ENCODE measurements at places on chromosomes 12 and 14.

- DNase-seq = no peak
Measured at GRCh38 chr12:121873216-121873569, 14.5 kb upstream of the HPD start.

- DNase-seq = no peak
Measured at GRCh38 chr12:64452559-64453329, 824 bp downstream of the TBK1 start.

GRCh38 chr12:98437806-98438595, 77.4 kb upstream of the TMPO start:
- DNase-seq = peak; percentile 29

DNA sequence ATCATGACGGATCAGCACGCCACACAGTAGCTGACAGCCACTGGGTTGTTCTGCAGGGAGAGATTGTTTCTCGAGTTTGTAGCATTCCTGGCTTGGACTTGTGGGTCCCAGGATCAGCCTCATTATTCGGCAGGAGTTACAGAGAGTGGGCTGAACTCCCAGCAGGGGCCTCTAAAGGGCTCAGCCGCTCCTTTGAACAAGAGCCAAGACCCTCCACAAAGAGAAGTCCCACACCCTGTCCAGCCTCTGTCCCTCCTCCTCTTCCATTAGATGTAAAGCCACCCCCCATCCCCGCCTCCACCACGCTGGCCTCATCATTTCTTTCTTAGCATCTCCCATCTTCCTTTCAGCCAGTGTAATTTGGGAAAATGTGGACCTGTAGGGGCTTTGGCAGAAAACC, 96.7 kb upstream of the HSPB8 start:
- no peak for DNase-seq

DNA sequence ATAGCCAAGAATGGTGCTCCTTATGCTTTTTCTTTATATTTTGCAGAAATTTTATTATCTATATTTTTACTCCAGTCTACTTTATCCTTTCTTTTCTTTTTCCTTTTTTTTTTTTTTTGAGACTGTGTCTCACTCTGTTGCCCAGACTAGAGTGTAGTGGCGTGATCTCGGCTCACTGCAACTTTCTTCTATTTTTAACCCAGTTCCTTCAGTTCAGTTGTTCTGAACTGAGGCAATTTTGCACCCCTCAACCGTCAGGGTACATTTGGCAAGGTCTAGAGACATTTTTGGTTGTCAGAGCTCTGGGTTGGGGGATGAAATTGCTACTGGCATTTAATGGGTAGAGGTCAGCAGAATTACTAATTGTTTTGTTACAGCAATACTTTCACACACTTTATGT, 75.7 kb downstream of the DIP2B start:
- no peak for DNase-seq

GRCh38 chr12:31589598-31589903, 1.4 kb downstream of the DENND5B start:
- DNase-seq = no peak

DNA sequence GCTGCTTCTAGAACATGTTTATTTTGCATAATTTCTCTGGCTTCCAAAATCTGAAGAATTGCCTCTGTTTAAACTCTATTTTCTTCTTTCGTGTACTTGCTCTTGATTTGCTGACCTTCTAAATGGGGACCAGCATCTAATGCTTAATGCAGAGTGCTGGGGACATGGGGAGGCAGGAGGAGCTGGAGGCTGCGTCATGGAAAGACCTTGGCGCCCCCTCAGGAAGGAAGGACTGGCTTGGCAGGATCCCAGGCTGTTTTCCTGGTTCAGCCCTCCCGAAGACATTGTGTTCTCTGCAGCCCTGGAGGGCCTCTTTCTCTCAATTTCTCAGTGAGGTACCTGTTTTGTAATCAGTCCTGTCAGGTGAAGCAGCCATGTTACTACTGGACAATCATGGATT, 5.5 kb downstream of the PRKCH start:
- no peak for DNase-seq

GRCh38 chr12:7434670-7435069, 9.3 kb downstream of the CD163L1 start:
- no peak for DNase-seq

DNA sequence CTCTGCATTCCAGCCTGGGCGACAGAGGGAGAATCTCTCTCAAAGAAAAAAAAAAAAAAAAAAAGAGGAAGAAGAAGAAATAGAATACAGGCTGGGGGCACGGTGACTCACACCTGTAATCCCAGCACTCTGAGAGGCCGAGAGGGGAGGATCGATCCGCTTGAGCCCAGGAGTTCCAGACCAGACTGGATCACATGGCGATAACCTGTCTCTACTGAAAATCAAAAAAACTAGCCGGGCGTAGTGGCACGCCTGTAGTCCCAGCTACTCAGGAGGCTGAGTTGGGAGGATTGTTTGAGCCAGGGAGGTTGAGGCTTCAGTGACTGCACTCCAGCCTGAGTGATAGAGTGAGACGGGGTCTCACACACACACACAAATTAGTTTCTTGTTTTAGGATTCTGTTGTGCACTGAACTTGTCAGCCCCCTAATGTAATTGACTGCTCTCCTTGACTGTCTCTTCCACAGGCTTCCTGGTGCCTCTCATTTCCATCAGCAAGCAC, 963 bp upstream of the TINF2 start:
- DNase-seq = no peak

DNA sequence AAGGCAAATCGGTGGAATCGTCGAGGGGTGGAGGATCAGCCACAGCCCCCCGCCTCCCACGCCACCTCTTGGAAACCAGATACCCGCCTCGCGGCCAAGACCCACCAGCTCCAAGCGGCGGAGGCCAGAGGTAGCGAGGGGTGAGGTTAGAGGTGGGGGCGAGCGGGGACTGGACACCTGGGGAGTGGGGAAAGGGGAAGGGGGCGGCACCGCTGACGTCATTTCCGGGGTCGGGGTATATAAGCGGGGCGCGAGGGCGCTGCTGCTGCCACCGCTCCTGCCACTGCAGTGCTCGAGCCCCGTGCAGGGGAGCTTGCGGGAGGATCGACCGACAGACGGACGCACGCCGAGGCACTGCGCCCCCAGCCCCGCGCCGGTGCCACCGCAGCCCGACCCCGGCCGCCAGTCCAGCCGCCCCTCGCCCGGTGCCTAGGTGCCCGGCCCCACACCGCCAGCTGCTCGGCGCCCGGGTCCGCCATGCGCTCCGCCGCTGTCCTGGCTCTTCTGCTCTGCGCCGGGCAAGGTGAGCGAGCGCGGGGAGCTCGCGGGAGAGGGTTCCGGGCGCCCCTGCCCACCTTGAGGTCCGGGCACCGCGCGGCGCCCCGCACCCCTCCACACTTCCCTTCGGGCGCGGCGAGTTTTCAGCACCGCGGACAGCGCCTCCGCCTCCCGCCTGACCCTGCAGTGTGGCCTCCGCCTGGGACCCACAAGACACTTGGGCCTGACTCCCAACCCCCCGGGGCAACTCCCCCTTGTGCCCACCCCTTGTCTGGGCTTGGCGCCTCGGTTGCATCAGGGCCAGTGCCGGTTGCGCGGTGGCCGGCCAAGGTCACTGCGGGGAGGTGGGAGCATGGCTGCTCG, at the start of gene CHGA:
Gene CHGA, plus strand, starts transcription at position 268 of the 861 bp plus-strand sequence. Its CDS starts 210 bp downstream, at position 478.
- no peak for DNase-seq

DNA sequence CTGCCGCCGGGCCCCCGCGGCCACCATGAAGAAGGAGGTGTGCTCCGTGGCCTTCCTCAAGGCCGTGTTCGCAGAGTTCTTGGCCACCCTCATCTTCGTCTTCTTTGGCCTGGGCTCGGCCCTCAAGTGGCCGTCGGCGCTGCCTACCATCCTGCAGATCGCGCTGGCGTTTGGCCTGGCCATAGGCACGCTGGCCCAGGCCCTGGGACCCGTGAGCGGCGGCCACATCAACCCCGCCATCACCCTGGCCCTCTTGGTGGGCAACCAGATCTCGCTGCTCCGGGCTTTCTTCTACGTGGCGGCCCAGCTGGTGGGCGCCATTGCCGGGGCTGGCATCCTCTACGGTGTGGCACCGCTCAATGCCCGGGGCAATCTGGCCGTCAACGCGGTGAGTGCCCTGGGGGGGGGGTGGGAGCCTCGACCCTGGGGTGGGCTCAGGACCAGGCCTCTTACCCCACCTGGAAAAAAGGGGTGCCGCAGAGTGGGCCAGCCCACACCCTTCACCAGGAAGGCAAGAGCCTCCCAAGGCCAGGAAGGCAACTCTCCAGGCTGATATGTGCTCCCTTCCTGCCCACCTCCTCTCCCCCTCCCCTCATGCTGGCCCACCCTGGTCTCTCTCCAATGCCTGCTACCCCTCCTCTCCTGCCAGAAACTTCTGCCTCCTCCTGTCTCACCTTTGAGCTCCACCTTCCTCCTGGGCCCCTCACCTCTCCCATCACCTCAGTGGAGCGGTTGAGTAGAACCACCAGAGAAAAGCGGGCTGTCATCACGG, 507 bp downstream of the AQP5 start:
- DNase-seq = no peak

GRCh38 chr12:857611-858010, 91.9 kb downstream of the RAD52 start:
- no peak for DNase-seq

Data from esophagus muscularis mucosa (tissue), 4 donors.